AG10803 (cell line): ENCODE measurements at places on chromosomes 4 and X.

- DNase-seq = no peak
Observed at GRCh38 chrX:98646351-98646750, 1762.6 kb downstream of the RPA4 start.

GRCh38 chr4:24219209-24219608 is 329.4 kb upstream of the PPARGC1A start:
- DNase-seq = no peak

GRCh38 chr4:58477950-58478349 is 1367.8 kb upstream of the IGFBP7 start:
- DNase-seq = no peak

DNA sequence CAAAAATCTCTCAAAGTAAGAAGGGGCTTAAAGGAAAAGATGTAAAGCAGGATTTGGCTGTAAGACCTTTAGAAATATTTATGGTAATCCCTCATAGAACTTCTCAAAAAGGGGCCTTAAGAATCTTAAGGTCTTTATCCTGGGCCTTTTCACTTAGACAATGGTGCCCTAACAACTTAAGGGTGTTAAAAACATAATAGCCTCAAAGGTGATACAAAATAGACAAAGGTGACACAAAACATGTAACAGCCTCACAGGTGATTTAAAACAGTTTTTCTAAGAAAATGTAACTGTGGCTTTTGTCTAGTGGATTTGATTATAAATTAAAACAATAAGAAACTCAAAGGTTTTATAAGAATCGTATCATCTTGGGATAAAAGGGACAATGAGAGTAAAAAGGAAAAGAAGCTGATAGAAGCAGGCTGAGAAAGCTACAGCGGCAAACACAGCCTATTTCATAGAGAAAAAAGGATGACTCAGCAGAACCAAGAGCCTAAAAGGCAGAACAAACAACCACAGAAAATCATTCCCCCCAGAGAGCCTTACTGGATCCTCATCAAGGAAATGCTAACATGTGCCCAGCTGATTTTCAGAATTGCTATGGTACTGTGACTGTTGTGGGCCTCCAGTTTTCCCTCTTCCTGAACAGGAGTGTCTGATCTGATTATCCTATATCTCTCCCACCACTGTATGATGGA is 164.3 kb downstream of the STPG2 start:
- DNase-seq = no peak

- DNase-seq = no peak
Observed at GRCh38 chr4:62209757-62210485, 1009.8 kb downstream of the ADGRL3 start.

DNA sequence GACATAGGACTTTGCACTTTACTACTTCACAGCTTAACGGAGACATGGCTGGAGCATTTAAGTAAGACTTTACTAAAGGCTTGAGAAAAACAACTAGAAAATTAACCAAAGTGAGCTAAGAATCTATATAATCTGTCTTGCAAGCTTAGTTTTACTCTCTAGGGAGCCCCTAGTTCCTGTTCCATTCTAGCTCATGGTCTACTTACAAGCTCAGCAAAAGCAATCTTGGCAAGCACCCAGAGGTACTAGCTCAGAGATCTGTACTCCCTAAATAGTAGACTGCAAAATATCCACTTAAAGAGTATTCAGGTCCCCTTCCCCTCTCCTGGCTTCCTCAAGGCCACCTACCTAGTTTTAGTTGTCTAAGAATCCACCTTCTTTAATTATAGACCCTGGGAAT is 469.0 kb downstream of the IDS start:
- no peak for DNase-seq

DNA sequence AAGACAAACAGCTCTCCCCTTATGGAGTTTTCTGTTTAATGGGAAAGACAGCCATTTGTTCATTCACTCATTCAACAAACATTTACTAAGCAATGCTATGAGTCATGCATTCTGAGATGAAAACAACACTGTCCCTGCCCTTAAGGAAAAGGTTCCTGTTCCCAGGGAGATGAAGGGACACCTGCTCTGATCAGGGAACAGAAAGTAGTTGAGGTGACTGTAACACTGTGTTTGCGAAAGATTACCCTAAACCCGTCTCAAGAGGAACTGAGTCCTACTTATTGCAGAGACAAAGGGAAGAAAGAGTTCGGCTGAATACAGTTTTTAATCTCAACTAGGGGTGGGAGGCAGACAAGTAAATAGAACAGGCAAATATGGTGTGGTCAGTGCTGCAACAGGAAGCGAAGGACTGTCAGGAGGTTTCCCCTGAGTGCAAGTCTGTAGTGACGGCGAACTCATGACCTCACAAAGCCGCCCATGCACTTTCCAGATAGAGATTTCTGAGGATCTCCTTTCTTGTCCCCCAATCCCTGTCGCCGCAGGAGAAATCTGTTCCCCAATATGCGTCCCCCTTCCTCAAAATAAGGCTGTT is 712 bp downstream of the STX18 start:
- DNase-seq = peak; percentile 65

GRCh38 chrX:110120025-110120424 is 117.1 kb downstream of the TMEM164 start:
- DNase-seq = no peak

- no peak for DNase-seq
Observed at GRCh38 chr4:165542476-165542875, 163.7 kb downstream of the CPE start.

GRCh38 chr4:90226734-90227133 is 99.5 kb downstream of the CCSER1 start:
- DNase-seq = no peak

DNA sequence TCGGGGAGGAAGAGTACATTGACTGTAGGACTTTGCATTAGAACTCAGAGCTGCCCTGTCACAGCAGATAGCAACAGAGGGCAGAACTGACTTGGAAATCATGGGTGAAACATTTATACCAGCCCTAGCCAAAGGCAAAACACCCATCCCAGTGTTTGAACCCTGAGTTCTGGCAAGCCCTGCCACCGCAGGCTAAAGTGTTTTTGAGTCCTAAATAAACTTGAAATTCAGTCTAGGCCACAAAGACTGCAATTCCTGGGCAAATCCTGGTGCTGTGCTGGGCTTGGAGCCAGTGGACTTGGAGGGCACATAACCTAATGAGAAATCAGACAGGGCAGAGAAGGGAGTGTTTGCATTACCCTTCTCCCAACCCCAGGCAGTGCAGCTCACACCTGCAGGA is 1015.7 kb downstream of the FSTL5 start:
- DNase-seq = no peak

GRCh38 chrX:1059576-1060561 is 152.6 kb downstream of the CRLF2 start:
- DNase-seq = no peak

DNA sequence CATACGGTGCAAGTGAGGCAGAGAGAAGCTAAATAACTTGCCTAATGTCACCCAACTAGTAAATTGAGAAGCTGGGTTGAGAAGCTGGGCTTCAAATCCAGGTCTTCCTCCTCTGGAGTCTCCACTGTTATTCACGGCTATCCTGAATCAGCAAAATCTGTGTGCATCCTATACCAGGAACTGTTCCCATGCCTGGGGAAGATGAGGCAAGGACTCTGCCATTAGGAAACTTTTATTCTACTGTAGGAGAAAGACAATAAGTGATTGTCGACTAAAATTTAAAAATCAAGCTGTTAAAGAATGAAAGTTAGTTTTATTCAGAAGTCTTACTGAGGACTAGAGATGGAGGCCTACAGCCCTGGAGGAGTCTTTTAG is 872 bp upstream of the TEC start:
- DNase-seq = no peak

DNA sequence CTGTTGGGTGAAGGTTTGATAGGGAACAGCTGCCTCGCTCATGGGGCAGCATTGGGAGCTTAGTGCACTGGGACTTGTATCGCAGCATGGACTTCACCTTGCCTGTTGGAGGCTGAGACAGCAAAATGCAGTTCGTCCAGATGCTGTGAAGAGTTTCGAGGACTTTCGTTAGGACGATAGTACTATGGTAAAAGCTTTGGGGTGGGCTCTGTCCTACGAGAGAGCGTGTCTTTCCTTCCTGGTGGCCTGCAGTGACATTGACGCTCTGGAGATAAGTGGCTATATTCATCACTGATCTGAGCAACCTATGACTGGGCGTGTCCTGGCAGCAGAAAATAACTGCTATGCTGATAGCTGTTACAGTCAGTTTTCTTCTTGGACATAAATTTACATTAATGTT is 44.8 kb downstream of the ARHGAP10 start:
- DNase-seq = no peak

GRCh38 chr4:7753271-7753670 is 186.4 kb downstream of the AFAP1 start:
- no peak for DNase-seq

GRCh38 chr4:38284294-38285030 is 324.3 kb downstream of the PTTG2 start:
- DNase-seq = no peak

- no peak for DNase-seq
Observed at GRCh38 chr4:64642936-64643335, 233.7 kb upstream of the TECRL start.

DNA sequence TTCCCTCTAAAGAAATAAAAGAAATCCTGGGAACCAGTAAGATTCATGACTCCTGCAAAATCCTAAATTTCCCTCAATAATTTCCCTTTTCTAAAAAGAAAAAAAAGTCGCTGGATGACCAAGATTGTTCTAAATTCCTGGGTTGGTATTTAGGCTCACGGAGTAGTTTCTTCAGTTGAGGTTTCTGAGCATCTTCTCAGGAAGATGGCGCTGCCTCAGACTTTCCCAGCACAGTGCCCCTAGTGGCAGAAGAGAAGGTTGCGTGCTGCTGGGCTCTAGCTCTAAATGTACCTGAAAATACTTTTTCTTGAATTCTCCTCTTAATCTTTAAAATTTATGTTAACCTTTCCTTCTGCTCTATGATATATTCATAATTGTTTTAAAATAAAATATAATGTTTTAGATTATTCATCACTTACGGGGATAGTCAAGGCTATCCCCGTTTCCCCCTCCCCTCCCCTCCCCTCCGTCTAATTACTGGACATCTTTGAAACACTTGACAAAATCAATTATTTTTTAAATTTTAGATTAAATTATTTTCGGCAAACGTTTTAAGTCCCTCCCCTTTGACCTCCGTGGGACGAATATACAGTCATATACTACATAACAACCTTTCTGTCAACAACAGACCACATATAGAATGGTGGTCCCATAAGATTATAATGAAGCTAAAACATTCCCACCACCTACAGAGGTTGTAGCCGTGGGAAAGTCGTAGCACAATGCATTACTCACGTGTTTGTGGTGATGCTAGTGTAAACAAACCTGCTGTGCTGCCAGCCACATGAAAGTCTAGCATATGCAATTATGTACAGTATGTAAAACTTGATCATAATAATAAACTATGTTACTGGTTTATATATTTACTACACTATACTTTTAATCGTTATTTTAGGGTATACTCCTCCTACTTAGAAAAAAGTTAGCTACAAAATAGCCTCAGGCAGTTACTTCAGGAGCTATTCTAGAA is 41.0 kb upstream of the GATB start:
- DNase-seq = peak; percentile 44

DNA sequence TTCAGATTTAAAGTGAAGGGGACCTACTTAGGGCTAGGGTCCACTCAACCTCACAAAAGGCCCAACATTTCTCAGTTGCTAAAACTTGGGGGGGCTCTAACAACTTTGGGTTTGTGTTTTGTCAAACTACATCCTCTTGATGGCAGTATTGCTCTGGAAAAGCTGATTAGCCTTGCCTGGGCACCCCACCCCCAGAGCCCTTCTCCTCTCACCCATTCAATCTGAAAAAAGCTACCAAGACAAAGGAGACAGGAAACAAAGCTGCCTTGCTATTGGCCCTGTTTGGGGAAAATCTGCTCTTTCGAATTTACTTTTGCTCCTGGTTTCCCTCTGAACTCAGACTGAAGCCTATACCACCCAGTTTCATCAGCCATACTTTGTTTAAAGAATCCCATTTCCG is 195.2 kb upstream of the STK26 start:
- DNase-seq = no peak

DNA sequence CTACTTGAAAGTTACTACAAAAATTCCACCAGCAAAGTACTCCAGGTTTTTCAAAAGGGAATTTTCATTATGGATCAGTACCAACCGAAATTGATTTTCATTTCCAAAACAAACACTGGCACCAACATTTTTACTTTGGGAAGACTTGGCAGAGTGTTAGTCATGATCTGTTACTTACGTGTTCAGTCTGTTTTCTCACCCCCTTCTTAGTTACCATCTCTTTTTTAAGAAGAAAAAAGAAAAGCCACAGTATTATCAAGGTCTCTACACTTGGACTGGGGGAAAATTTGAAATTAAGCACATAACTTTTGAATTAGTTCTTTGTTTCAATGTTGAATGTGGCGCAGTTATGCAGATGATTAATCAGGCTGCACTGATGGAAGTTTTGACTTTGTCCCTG is 27.5 kb downstream of the RBBP7 start:
- no peak for DNase-seq

DNA sequence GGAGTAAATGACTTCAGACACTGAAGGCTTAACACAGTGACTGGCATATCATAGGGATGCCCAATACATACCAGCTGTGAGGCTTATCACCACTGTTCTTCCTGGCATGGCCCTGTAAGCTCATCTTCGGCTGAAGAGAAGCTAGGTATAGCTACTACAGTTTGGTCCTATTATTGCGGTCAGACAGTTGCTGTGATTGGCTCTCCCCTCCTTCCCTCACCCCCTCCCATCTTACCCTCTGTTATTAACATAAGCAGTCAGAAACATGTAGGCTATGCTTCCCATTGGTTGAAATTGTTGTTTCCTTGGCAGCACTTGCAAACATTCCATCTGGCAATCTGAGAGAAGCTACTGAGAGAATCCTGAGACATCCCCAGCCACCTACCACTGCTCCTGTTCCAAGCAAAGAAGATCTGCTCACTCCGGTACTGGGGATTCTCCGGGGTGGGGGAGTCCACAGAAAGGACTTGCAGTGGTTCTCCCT is at the start of gene AKAP14:
TSS of gene AKAP14 (plus strand) at position 51 of the 484 bp plus-strand sequence. CDS start 7,331 bp downstream, outside the sequence.
- DNase-seq = no peak

DNA sequence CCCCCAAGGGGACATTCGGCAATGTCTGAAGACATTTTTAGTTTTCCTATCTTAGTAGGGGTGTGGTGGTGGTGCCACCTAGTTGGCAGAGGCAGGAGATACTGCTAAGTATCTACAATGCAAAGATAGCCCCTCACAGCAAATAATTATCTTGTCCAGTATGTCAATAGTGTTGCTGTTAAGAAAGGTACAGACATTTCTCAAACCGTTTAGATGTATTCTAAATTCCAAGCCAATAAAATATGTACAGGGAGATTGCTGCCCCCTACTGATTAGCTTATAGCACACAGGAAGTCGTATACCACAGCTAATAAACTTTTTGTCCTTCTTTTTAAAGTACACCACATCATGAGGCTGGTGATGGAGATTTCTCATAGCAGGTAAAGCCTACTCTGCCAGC is 260.5 kb downstream of the TMA16 start:
- no peak for DNase-seq
